Naive thymus-derived CD8-positive, alpha-beta T cell (primary cell): ENCODE measurements at places on chromosomes 4 and X. TPM values are rescaled to one million over a fixed set of nuclear protein-coding genes. Genes with fewer than 3 reads are reported as not detected.

CPXCR1 gene
- not detected for total RNA-seq

C4orf46 gene
- total RNA-seq, result 4.3 TPM

MAGEE2 gene
- total RNA-seq, result not detected

DNA sequence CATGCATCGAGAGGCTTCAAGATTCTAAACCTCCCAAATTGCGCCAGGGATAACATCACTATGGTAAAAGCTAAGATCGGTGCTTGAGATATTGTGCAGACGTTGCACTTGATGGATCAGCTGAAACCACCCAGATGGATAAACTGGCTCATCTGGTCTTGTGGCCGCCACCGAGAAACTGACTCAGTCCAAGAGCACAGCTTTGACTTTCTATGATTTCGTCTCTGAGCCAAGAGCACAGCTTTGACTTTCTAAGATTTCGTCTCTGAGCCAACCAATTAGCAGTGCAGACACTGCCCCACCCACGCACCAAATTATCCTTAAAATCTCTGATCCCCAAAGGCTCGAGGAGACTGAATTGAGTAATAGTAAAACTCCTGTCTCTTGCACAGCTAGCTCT is 687.2 kb downstream of the FAM133A start:
- no peak overlapping the region for H3K4me3 ChIP-seq
- no peak for DNase-seq
- no peaks in the 10 kb centered on the region for H3K36me3 ChIP-seq
- H3K4me1 ChIP-seq, result no peaks in the 10 kb centered on the region

GRCh38 chr4:61805227-61805626 is 605.1 kb downstream of the ADGRL3 start:
- no peak overlapping the region for H3K4me3 ChIP-seq
- H3K27ac ChIP-seq, result no peak overlapping the region
- H3K27me3 ChIP-seq, result no peaks in the 10 kb centered on the region
- no peak for DNase-seq
- H3K4me1 ChIP-seq, result no peaks in the 10 kb centered on the region

DNA sequence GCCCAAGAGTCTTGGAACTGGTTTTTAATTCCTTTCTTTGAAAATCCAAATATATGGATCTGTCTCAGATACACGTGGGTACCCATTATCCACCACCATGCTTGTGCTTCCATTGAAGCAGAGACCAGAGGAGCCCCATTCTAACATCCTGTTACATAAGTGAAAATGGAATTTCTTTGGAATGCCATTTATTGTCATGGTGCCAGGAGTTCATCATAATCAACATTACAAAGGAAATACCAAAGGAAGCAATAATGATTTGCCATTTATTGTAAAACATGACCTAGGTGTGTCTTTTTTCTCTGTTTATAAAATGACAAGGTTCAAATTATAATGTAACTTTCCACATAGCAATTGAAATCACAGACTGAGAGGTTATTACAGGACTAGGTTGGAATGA is 61.7 kb downstream of the PALLD start:
- H3K27me3 ChIP-seq, result peaks cover 6% of the 10 kb centered on the region
- H3K4me3 ChIP-seq, result no peak overlapping the region
- no peak overlapping the region for H3K27ac ChIP-seq
- no peak for DNase-seq

DNA sequence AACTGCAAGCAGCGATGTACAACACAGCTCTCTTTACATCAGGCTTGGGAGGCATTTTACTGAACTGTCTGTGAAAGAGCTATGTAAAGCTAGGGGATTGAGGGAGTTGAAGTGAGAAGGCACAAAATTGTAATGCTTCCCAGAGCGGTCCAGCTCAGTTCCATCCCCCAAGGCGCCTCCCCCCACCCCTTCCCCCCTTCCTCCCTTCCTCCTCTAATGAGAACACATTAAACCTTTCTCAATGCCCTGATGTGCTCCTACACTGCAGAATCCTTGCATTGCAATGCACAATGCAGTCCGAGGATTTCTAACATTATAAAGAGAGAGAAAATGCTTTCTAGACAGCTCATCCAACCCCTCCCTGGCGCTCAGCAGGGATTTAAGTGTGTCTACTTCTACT is 73.9 kb downstream of the CXXC4 start:
- H3K27ac ChIP-seq, result no peak overlapping the region
- no peaks in the 10 kb centered on the region for H3K4me1 ChIP-seq
- H3K36me3 ChIP-seq, result no peaks in the 10 kb centered on the region
- DNase-seq, result no peak
- H3K4me3 ChIP-seq, result no peak overlapping the region
- H3K27me3 ChIP-seq, result peaks cover 9% of the 10 kb centered on the region

GRCh38 chr4:111793433-111794091 is 351.7 kb upstream of the FAM241A start:
- no peak overlapping the region for H3K27ac ChIP-seq
- no peak overlapping the region for H3K4me3 ChIP-seq
- H3K4me1 ChIP-seq, result no peaks in the 10 kb centered on the region
- no peak for DNase-seq

PRDM8 gene
- total RNA-seq, result 11.5 TPM

LUZP4 gene
- total RNA-seq, result not detected

DNA sequence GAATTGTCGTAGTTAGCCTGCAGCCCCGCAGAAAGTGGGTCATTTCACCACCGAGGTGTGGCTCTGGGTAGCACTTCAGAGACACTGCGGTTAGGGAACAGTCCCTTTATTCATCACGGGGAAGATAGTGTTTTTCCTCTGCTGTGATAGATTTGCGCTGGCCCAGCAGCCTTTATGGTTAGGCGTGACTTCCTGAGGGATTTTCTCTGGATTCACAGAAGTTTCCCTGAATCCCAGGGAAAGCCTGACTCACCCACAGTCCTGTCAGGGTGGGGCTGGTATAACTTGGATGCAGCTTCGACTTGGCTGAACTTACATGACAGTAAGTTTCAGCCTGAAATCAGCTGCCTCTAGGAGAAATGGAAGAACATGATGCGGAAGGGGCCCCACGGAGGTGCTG is 196.3 kb upstream of the HHIP start:
- DNase-seq, result no peak
- H3K4me3 ChIP-seq, result no peak overlapping the region
- no peaks in the 10 kb centered on the region for H3K4me1 ChIP-seq
- peaks cover 8% of the 10 kb centered on the region for H3K27me3 ChIP-seq
- H3K36me3 ChIP-seq, result no peaks in the 10 kb centered on the region

KLF8 gene
- total RNA-seq, result 2.1 TPM

GRCh38 chr4:20253283-20253734 is 1.6 kb downstream of the SLIT2 start:
- H3K4me1 ChIP-seq, result peaks cover 16% of the 10 kb centered on the region
- DNase-seq, result no peak
- no peak overlapping the region for H3K4me3 ChIP-seq
- no peak overlapping the region for H3K27ac ChIP-seq

- H3K27ac ChIP-seq, result no peak overlapping the region
- H3K4me3 ChIP-seq, result no peak overlapping the region
- H3K4me1 ChIP-seq, result peaks cover 59% of the 10 kb centered on the region
- H3K27me3 ChIP-seq, result no peaks in the 10 kb centered on the region
- H3K36me3 ChIP-seq, result peaks cover 6% of the 10 kb centered on the region
Observed at GRCh38 chr4:51849430-51849829, 6.5 kb downstream of the DCUN1D4 start.

GRCh38 chr4:9987749-9988362 is 33.4 kb downstream of the SLC2A9 start:
- H3K4me3 ChIP-seq, result no peak overlapping the region
- H3K27me3 ChIP-seq, result no peaks in the 10 kb centered on the region
- no peaks in the 10 kb centered on the region for H3K4me1 ChIP-seq
- H3K27ac ChIP-seq, result no peak overlapping the region
- DNase-seq, result no peak

SYN1 gene
- total RNA-seq, result 0.47 TPM

DNA sequence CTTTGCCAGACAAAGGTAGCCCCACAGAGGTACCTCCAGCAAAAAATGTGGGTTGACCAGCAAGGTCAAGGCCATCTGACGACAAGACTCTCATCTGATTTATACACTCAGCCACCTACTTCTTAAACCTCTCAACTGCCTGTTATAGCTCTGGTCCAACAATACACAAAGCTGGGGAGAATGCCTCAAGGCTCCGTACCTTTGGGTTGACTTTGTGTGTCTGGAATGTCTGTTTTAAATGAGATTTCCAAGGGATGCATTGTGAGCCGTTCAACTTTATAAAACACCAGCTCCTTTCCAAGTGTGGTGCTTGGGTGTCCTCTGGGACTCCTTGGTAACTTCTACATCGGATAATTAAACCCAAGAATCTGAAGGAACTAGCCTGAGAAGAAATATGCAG is 167.0 kb upstream of the RPL34 start:
- H3K27me3 ChIP-seq, result peaks cover 3% of the 10 kb centered on the region
- no peak for DNase-seq
- H3K4me1 ChIP-seq, result peaks cover 8% of the 10 kb centered on the region

- DNase-seq, result no peak
- H3K27me3 ChIP-seq, result no peaks in the 10 kb centered on the region
- peak overlapping the region; percentile 91 for H3K27ac ChIP-seq
- H3K36me3 ChIP-seq, result no peaks in the 10 kb centered on the region
Observed at GRCh38 chrX:7146703-7147412, 654 bp upstream of the STS start.

DNA sequence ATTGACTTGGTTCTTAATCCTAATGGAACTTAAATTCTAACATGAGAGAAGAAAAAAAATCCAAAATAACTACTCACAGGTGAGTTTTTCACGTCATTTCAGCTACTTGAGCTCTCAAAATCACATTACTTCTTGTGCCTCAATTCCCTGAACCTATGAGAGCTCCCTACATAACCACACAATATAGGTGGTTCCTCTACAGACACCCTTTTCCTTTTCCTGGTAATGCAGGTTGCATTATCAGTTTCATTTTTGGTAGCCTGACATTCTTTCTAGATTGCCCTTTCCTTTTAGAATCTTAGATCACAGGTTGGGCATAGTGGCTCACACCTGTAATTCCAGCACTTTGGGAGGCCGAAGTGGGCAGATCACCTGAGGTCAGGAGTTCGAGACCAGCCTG is 4.3 kb downstream of the GPR34 start:
- no peak overlapping the region for H3K4me3 ChIP-seq
- peaks cover 10% of the 10 kb centered on the region for H3K36me3 ChIP-seq
- H3K27me3 ChIP-seq, result no peaks in the 10 kb centered on the region
- no peak for DNase-seq
- H3K27ac ChIP-seq, result no peak overlapping the region

GRCh38 chr4:95625020-95625419 is 76.2 kb upstream of the UNC5C start:
- no peak overlapping the region for H3K4me3 ChIP-seq
- no peaks in the 10 kb centered on the region for H3K4me1 ChIP-seq
- no peaks in the 10 kb centered on the region for H3K27me3 ChIP-seq
- no peak for DNase-seq
- no peak overlapping the region for H3K27ac ChIP-seq
- no peaks in the 10 kb centered on the region for H3K36me3 ChIP-seq

- no peak overlapping the region for H3K4me3 ChIP-seq
- peaks cover 10% of the 10 kb centered on the region for H3K36me3 ChIP-seq
- no peak overlapping the region for H3K27ac ChIP-seq
- H3K27me3 ChIP-seq, result peaks cover 35% of the 10 kb centered on the region
Observed at GRCh38 chr4:47718696-47719095, 119.2 kb downstream of the CORIN start.

- peaks cover 12% of the 10 kb centered on the region for H3K27me3 ChIP-seq
- H3K36me3 ChIP-seq, result no peaks in the 10 kb centered on the region
- H3K4me3 ChIP-seq, result no peak overlapping the region
Observed at GRCh38 chrX:50812995-50813842, 775 bp downstream of the SHROOM4 start.

GRCh38 chr4:1410491-1411325 is 4.5 kb upstream of the NKX1-1 start:
- H3K4me3 ChIP-seq, result no peak overlapping the region
- peaks cover 77% of the 10 kb centered on the region for H3K27me3 ChIP-seq
- H3K36me3 ChIP-seq, result no peaks in the 10 kb centered on the region
- peak; percentile 49 for DNase-seq

DNA sequence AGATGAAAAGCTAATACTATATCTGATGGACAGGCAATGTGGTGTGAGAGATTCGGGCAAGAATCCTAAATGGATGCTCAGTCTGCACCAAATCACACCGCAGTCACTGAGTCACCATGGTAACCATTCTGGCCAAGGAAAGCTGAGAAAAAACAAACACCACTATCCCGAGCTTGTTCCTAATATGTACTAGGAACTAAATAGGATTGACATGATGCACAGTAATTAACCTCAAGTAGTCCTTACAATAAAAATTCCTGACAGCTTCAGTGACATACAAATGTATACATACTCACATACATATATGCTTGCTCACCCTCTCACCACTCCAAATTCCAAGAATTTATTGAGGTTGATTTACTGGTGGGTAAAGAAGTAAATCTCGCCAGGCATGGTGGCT is 1.1 kb upstream of the RAB40A start:
- no peaks in the 10 kb centered on the region for H3K36me3 ChIP-seq
- peaks cover 3% of the 10 kb centered on the region for H3K27me3 ChIP-seq
- no peak for DNase-seq
- H3K4me3 ChIP-seq, result no peak overlapping the region

DNA sequence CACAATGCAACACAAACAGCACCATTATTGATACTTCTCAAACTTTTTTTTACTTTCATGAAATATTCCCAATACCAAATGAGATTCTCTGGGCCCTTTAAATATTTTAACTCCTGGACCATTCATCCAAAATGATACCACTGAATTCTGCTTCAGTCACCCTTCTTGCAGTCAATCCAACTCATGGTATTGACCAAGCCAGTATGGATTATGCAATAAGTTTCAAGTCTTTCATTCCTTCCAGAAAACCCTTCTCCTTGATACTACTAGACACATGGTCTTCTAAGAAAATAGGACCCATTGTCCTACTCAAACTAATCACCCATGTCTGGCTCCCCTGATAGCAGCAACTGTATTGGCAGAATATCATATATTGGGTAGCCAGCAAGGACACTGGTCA is 23.0 kb downstream of the ZNF721 start:
- H3K4me1 ChIP-seq, result peaks cover 50% of the 10 kb centered on the region
- H3K36me3 ChIP-seq, result peaks cover 61% of the 10 kb centered on the region
- no peak overlapping the region for H3K27ac ChIP-seq

DNA sequence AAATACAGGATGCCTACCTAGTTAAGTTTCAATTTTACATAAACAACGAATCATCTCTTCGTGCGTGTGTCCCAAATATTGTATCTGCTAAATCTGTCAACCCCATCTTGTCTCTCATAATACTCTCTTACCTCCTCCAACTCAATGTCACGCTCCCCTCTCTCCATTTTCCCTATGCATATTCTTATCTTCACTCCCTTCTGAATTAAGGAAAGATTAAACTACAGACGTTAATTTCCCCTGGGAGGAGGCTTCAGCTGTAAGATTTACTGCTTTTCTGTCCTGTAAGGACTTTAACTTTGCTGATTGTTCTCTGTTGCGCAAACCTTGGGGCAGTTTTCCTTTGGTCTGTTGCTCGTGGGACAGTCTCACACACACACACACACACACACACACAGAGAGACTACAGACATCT is 455 bp upstream of the ABCB7 start:
- no peak for DNase-seq
- H3K4me1 ChIP-seq, result peaks cover 37% of the 10 kb centered on the region
- peak overlapping the region; percentile 95 for H3K27ac ChIP-seq

MFAP3L gene
- 4.0 TPM for total RNA-seq

DNA sequence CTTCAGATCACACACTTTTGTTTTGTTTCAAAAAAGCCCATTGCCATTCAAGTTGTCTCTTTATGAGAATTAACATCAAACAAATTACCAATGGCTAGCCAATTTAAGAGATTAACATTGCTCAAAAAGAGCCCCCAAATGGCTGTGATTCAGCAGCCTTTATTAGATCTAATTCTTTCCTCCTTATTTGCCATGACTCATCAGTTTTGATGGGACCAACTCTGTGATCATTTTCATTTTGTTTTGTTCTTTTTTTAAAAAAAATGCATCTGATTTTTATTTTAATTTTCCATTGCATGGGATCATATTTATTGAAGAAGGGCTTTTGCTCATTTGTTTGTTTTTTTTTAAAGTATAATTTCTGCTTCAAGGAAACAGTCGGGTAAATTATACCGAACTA is 161.6 kb upstream of the FRMPD4 start:
- H3K27ac ChIP-seq, result no peak overlapping the region
- H3K4me1 ChIP-seq, result no peaks in the 10 kb centered on the region
- H3K36me3 ChIP-seq, result no peaks in the 10 kb centered on the region
- DNase-seq, result no peak
